ENCODE measurements at places on chromosomes 1 and 21.

- DNase-seq = no peak
Observed at GRCh38 chr1:99490031-99490430, 155.9 kb upstream of the PALMD start.

- DNase-seq = no peak
Observed at GRCh38 chr1:67952071-67952470, 98.4 kb downstream of the DIRAS3 start.

GRCh38 chr1:236370420-236370819, 23.7 kb upstream of the EDARADD start:
- no peak for DNase-seq

GRCh38 chr1:113375878-113376277, 14.4 kb upstream of the MAGI3 start:
- no peak for DNase-seq

DNA sequence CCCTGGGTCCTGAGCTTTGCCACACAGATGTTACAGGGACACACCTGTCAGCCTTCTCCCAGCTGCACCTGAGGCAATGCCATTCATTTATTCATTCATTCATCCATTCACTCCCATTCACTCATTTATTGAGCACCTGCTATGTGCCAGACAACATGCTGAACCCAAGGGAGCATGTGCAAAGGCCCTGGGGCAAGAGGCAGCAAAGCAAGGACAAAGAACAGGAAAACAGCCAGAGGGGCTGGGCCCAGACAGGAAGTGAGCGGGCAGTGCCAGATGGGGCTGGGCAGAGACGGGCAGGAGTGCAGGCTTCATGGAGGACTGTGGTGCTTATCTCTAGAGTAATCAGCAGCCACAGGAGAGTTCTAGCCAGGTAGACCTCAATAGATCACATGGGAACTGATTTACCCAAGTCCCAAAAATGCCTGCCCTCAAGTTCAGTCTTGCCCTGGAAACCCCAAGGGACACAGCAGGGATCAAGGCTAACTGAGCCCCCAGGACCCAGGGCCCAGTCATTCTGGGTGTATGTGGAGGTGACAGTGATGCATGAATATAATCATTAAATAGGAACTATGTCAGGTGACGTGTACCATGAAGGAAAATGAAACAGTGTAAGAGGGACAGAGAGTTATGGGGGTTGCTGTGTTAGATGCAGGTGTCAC, 530.3 kb downstream of the MATN1 start:
- DNase-seq = no peak

DNA sequence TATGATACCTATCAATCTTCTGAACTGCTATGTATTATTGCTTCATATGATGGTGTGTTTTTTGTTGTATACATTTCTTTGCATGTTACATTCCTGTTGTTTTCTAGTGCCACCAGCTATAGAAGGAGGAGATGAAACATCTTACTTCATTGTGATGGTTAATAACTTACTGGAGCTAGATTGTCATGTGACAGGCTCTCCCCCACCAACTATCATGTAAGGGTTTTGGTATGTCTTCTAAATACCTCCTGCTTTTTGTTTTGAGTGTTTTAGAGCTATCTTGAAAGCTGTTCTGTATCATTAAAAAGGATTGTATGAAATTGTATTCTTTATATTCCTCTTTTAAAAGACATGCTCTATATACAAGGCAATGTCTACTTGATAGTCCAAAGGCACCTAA, 282.7 kb downstream of the HMCN1 start:
- no peak for DNase-seq

DNA sequence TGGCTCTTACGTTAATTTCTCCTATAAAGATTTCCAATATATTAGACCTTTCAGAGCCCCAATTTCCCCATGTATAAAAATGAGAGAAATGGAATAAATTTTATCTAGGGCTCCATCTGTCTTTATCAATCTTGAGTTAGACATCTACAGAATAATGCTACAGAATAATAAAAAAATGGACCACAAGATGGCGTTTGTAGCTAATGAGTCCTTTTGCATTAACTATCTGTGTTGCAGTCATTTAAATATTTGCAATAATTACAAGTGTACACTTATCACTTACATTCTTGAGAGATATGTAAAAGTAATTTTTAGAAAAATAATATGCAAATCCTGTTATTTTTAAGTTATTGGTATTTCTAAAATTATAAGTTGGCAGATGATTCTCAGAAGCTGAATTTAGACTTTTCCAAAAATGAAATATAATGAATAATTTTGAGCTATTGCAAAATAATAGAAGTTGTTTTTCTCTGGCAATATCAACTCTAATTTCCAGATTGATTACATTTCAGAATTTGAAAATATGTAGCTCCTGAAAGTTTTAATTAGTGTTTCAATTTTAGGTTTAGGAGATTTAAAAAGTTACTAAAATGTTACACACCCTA, 87.7 kb downstream of the SNX7 start:
- DNase-seq = no peak

- no peak for DNase-seq
Observed at GRCh38 chr1:225250432-225250831, 177.4 kb downstream of the LBR start.

DNA sequence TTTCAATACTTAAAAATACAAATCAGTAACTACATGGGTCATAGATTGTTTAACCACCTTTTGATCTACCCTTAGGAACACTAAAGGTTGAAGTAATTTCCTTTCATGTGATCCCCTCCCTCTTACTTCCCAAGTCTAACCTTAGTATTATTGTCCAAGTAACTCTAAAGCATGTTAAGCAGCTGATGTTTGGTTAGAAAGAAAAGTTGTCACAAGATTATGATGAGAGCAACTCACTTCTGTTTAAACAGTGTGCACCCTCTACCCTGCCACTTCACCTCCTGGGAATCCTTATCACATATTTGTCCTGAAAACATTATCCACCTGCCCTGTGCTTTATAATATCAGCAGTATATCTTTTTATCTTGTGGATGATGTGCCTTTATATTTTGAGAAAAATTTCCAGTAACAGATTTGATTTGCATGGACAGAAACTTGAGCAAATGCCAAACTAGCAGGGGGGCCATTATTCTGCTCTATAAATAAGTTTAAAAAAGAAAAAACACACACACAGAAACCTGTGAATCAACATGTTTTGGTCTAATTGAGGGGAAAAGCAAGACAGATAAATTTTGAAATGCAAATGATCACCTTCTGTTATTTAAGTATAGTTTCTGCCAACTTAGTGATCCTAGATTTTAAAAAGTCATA, 194.3 kb downstream of the RPS6KC1 start:
- no peak for DNase-seq

- DNase-seq = no peak
Observed at GRCh38 chr1:153985341-153985912, 712 bp downstream of the RAB13 start.

DNA sequence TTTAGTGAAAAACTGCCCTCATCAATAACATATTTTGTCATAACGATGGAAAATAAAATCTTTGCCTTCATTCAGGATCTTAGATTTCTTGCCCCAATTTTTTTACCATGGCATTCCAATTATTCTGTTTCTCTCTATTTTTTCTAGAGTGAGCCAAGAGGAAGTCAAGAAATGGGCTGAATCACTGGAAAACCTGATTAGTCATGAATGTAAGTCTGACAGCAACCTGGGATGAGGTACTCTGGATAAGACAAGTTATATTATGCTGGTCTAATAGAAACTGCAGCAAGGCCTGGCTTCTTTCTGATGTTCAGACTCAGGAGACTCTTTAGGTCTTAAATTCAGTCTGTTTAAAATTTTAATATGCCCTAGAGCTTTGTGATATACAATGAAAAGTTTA, 3.5 kb downstream of the RGS4 start:
- DNase-seq = no peak

DNA sequence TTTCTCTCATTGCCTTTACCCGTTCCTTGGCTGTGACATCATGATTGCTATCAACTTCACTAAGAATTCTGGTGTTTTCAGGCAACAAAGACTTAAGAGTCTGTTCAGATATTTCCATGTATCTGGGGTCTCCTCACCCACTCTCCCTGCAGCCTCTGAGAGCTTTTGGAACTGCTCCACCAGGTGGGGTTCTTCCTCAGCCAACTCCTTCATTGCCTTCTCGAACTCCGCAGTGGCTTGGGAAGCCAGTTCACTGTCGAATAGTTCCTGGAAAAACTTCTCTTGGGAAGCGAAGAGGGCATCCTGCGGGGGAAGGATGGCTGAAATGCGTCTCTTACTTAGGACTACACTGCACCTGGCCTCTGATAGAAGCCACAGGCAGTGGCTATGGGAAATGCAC, 2.1 kb downstream of the PEX19 start:
- DNase-seq = no peak

DNA sequence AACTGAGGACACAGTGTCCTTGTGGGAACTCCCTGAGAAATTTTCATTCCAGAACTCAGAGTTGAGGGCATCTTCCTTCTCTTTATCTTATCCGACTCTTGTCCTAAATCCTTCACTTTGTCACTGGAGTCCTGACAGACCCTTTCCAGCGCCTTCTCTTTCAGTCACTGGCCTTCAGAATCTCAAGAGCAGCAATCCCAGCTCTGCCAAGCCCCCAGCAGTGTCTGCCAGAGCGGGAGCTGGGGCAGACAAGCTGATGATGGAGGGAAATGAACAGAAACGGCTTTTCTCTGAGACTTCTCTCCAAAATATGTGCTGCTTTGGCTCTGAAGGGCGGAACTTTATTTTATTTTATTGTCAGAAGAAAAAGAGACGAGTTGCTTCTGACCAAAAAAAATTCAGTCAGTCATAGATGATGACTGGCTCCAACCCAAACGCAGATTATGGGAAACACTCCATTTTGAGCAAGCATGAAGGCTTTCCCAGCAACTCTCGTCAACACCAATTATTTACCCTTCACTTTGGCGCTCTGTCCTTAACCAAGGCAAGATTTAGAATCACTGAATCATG, 32.2 kb downstream of the MIS18A start:
- no peak for DNase-seq

GRCh38 chr1:60059468-60059867, 14.1 kb downstream of the C1orf87 start:
- DNase-seq = no peak

DNA sequence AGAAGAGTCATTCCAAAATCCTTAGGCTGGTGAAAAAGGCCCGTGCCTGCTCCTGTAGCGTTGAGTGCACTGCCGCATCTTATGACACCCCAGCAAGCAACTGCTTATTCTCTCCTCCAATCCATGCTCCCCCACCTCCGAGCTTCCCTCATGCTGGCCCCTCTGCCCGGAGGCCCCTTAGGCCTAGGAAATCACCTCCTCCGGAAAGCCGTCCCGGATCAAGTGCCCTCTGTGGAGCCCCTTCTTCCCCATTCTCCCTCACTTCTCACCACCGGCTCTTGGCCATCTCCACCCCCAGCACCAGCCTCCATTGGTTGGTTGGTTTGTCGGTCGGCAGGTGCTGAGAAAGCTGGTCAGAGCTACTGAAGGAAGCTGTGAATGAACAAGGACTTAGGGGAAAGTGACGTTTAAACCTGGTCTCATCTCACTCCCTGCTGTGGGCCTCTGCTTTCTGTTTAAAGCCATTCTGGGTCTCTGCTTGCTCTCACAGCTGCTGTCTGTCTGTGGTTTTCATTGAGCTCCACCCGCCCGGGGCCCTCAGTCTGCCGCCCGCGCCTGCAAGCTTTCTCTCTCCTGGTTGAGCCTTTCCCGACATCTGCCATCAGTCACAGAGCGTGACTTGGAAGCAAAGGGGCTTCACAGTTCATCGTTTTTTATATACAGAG, 122.2 kb downstream of the KCNN3 start:
- no peak for DNase-seq

- no peak for DNase-seq
Observed at GRCh38 chr1:233364695-233365539, 37.4 kb downstream of the MAP3K21 start.

DNA sequence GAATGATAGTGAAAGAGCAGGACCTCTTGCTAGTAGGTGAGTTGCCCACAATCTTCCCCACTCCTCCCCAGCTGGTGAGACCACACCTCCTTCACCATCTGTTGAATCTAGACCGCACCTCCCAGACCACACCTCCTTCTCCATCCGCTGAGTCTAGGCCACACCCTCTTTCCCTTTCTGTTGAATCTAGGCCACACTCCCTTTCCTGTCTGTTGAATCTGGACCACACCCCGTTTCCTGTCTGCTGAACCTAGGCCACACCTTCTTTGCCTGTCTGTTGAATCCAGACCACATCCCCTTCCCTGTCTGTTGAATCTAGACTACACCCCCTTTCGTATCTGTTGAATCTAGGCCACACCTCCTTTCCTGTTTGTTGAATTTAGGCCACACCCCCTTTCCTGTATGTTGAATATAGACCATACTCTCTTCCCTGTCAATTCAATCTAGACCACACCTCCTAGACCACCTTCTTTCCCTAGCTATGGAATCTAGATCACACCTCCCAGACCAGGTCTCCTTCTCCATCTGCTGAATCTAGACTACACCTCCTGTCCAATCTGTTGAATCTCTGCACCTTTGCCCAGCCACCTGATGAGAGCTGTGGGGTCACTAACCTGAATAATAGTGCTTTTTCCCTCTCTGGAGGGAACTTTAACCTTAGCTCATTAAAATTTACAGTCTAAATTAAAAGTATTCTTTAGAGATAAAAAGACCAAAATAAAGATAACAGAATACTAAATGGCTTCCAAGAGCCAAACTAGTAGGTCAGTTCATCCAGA, 116.3 kb downstream of the DAB1 start:
- no peak for DNase-seq

- no peak for DNase-seq
Observed at GRCh38 chr1:92087542-92087941, 7.4 kb downstream of the BTBD8 start.

DNA sequence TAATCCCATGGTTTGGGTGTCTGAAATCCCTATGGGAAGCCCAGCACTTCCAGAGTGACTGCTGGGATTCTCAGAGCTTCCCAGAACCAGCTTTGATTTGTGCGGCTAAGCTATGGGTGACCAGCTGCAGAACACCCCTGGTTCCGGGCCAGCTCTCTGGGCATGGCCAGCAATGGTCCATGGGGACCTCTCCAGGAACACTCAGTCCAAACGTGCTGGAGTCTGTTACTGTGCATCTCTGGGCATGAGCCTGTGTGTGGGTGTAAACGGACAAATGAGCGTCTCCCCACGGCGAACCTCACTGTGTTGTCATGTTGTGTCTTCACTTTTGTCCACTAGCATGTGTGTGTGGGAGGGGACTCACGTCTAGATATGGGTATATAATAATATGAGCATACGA, 54.4 kb downstream of the MAB21L3 start:
- no peak for DNase-seq

GRCh38 chr1:70405780-70406416, 5.2 kb upstream of the CTH start:
- no peak for DNase-seq

Measured in GOT3 (cell line).